ENCODE measurements at places on chromosomes 7 and 10.

GRCh38 chr7:40527723-40528122, 392.9 kb downstream of the SUGCT start:
- no peak for DNase-seq

DNA sequence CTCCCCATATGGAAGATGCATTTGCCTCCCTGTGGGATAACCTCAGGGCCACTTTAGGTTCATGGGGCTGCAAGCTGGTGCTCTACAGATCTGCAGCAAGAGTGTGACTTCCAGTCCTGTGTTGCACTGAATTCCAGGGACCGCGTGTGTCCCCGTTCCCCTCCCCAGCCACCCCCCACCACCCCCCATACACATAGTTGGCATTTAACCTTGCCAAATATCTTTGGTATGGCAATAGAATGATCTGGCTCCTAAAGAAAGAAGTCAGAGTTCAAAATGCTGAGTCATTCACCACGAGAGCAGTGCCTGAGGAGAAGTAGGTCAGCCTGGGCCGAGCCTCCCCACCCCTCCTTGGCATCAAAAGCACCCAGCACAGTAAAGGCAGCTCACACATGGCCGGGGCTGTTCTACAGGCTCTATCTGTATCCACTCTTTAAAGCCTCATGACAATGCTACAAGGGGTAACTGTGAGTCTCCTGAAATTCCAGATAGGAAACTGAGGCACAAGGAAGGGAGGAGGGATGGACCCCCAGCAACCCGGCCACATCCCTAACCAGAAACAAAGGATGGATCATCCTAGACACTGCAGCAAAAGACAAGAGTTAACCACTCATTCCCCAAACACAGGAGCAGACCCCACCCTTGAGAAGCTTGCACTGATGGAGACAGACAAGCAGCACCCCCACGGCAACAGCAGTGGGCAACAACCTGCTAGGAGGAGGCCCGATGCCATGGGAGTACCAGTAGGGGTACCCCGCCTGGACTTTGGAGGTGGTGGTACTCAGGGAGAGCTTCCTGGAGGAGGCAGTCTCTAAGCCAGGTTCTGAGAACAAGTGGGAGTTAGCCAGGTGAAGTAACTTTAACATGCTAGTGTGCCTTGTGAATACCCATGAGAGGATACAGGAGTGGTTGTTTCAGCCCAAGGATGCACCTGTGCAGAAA, 70.3 kb upstream of the NANOS1 start:
- no peak for DNase-seq

- DNase-seq = peak; percentile 38
Observed at GRCh38 chr7:139602143-139602722, 78.7 kb downstream of the CLEC2L start.

DNA sequence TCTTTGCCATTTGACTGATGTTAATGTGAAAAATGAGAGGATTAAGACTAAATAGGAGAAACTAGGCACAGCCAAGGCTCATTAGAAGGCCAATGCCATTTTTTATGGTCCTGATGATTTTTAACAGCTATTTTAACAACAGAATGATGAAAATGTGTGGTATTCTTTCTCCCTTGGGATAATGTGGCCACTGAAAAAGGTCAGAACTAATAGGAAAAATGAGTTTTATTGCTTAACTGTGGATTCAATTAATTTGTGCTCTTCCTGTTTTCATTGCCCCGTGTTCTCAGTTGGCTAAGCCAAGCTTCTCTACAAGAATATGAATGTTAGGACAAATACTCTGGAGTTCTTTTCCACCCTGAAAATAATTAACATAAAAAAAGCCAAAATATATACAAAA, 56.6 kb downstream of the BMPER start:
- DNase-seq = no peak

- DNase-seq = no peak
Observed at GRCh38 chr10:19683356-19683755, 132.9 kb upstream of the PLXDC2 start.

- no peak for DNase-seq
Observed at GRCh38 chr7:139271718-139272628, 40.9 kb downstream of the UBN2 start.

- DNase-seq = no peak
Observed at GRCh38 chr7:6442114-6442513, 5.6 kb downstream of the DAGLB start.

GRCh38 chr7:149762089-149762488, 11.3 kb downstream of the ZNF467 start:
- no peak for DNase-seq

GRCh38 chr7:96303686-96304443, 18.0 kb downstream of the SLC25A13 start:
- no peak for DNase-seq

DNA sequence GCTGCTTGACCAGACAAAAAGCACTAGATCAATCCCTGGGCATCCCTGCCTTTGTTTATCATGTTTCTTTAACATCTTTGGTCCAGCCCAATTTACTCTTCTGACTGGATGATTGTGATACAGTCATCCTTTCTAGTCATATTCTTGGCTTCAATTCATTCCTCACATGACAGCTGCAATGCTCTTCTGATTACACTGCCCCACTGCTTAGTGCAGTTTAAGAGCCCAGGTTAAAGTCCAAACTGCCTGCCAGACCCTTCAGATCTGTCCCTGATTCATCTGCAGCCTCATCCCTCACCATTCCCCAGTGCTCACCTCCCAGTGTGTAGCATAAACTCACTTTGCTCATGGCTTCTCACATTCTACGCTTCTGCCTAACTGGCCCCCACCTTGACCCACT, 383.8 kb downstream of the TNS3 start:
- no peak for DNase-seq

DNA sequence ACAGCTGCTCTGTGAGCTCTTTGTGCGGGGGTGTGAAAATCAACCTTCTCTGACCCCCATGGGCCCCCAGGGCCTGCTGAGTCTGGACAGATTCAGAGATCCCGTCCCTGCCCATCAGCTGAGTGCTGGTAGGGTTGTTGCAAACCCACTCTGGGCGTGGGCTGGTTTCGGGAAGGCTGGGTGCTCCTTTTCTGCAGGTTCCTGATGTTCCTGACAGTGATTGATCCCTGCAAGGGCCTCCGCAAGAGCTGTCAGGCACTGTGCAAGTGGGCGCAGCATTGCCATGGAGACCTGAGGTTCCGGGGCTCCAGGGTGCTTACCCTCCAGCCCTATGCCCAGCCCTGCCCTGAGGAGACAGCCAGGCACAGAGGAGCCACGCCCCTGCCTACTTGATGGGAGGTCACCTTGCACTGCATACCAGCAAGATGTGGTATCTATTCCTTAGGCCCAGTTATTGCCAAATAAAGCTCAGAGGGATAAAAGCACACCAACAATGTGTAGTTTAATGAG, 44.3 kb upstream of the INPP5A start:
- DNase-seq = no peak

DNA sequence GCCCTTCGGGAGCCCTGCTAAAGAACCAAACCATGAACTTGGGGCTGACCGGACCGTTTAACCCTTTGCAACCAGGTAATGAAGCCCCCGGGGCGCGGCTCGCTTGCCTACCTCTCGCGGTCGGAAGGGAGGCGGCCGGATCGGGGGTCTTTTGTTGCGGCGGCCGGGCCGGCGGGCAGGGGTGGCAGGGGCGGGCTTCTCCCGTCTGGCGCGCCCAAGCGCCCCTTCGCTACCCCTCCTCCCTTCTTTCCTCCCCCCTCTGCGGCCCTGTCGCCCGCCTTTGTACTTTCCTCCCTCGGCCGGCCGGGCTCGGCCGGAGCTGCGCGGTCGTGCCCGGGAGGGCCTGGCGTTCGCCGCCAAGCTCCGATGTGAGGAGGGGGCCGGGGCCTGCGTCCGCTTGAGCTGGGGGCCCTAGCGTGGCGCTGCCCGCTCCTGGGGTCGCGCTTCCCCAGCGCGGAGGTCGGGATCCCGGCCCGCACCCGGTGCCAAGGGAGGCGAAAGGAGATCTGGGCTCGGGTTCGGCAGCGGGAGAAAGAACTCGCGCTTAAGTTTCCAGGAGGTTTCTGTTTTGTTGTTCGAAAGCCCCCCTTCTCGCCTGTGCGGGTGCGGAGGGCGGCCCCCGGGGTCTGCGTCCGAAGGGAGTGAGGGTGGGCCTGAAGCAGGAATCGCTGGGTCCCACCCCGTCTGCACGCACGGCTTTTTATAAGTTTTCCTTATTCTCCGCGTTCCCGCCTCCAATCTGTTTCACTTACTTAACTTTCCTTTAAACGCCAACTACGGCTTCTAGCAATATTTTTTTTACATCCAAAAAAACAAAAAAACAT, 436.8 kb upstream of the GALNT17 start:
- DNase-seq = no peak

- DNase-seq = no peak
Observed at GRCh38 chr10:80957161-80957560, 419.5 kb downstream of the SH2D4B start.

GRCh38 chr7:620056-620455, 100.4 kb upstream of the PDGFA start:
- DNase-seq = no peak

- DNase-seq = peak; percentile 2
Observed at GRCh38 chr10:118106426-118106825, 59.7 kb upstream of the RAB11FIP2 start.

DNA sequence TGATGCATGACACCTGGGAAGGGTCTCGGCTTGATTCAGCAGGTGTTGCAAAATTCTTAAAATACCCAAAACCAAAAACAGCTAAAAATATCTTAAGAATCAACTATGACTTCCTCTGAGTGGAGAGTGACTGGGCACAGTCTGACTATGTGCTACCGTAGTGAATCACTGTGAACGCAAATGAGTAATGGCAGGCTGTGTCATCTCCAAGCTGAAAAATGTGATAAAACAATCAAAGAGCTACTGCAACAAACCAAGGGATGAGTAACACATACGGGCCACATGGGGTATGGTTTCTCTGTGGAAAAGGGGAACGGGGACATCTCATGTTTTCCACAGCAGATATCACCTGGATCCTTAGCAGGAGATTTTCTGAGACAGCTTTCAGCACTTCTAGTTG, 127.5 kb downstream of the ABCA13 start:
- no peak for DNase-seq

GRCh38 chr10:132249824-132250375, 57.9 kb downstream of the STK32C start:
- no peak for DNase-seq

GRCh38 chr7:16967300-16967811, 85.6 kb upstream of the AGR3 start:
- DNase-seq = no peak

DNA sequence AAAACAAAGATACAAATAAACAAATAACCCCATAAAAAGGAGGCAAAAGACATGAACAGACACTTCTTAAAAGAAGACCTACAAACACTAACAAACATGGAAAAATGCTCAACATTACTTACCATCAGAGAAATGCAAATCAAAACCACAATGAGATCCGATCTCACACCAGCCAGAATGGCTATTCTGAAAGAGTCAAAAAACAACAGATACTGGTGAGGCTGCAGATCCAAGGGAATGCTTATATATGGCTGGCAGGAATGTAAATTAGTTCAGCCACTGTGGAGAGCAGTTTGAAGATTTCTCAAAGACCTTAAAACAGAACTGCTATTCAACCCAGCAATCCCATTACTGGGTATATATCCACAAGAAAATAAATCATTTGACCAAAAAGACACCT, 80.4 kb upstream of the NRP1 start:
- no peak for DNase-seq

GRCh38 chr10:98470850-98471249, 24.1 kb upstream of the HPS1 start:
- DNase-seq = no peak

GRCh38 chr10:101566333-101567164, 21.5 kb downstream of the POLL start:
- DNase-seq = no peak

- DNase-seq = no peak
Observed at GRCh38 chr7:92156990-92157389, 22.0 kb downstream of the LRRD1 start.

GRCh38 chr7:2832461-2832860, 11.6 kb downstream of the GNA12 start:
- DNase-seq = no peak

DNA sequence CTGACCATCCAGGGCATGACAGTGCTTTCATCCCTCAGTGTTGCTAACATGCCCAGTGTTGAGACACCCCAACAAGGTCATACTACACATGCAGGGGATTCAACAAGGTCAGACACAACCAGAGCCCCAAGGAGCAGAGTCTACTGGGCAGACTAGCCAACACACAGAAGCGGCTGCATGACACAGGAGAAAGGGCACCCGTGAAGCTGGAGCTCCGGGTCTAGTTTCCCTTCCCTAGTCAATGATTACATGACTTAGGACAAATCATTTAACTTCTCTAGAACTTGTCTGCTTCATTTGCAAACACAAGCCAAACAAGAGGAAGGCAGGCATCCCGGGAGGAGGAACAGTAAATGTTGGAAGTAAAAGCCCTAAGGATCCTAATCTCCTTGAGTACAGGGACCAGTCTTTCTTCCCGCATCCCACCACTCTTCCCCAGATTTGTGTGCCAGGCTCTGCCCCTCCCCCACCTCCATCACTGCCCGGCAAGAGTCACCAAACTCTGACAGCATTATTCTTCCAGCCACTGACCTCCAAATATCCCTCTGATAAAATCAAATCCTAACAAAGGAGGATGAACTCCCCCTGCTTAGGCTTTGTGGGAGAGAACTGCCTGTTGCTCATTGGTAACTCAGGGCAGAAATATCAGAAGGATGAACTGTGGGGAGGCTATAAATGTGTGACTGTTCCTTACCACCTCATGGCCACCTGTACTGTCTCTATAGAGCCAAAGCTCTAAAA, 104.3 kb downstream of the KCNMA1 start:
- no peak for DNase-seq

GRCh38 chr10:35606430-35606829, 1.3 kb downstream of the GJD4 start:
- DNase-seq = no peak

GRCh38 chr7:129053938-129054437, 923 bp downstream of the TNPO3 start:
- no peak for DNase-seq

GRCh38 chr7:79398138-79398749, 55.2 kb downstream of the MAGI2 start:
- no peak for DNase-seq

GRCh38 chr10:17174626-17175025, 26.8 kb downstream of the TRDMT1 start:
- DNase-seq = no peak

All from CD4-positive, alpha-beta T cell treated with Interleukin-17A for 1 hour (primary cell).